Ascending aorta (tissue), 2 donors: ENCODE measurements at places on chromosomes 13 and 19.

- no peak for DNase-seq
These were observed 29.8 kb upstream of the ZNF675 start for GRCh38 chr19:23716792-23717191.

DNA sequence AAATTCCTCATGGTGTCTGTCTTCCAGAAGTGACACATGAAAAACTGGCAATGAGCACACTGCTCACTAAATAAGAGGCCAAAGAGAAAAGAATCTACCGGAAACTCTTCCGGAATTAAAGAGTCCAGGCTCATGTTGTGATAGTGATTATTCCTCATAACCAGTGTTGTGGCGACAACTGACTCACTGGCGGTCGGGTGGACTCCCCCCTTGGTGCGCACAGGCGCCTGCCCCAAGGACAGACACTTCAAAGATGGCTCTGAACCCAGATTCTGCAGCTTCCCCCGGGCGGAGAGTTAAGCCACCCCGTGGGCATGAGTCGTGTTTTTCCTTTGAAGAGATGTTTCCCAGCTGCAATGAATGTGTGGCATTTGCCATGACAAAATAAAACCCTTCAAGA is 10.3 kb downstream of the IL17D start:
- DNase-seq, result no peak

DNA sequence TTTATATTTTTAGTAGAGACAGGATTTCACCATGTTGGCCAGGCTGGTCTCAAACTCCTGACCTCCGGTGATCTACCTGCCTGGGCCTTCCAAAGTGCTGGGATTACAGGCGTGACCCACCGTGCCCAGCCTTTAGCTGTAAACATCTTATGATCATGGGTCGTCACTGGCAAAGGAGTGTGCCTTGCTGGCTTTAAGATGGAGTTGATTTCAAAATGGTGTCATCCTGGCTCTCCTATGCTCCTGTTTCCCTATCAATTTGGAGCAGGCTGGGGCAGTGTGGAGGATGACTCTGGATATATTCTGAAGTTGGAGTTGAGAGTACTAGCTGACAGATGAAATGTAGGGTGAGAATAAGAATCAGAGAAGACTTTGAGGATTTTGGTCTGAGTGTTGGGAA is 18.4 kb upstream of the ATP8A2 start:
- DNase-seq, result no peak

GRCh38 chr19:1715540-1715939 is 37.8 kb upstream of the ONECUT3 start:
- no peak for DNase-seq

- no peak for DNase-seq
These were observed 291.3 kb downstream of the MTUS2 start for GRCh38 chr13:29111446-29111845.

GRCh38 chr13:44971656-44972595 is 17.3 kb downstream of the NUFIP1 start:
- DNase-seq, result no peak

DNA sequence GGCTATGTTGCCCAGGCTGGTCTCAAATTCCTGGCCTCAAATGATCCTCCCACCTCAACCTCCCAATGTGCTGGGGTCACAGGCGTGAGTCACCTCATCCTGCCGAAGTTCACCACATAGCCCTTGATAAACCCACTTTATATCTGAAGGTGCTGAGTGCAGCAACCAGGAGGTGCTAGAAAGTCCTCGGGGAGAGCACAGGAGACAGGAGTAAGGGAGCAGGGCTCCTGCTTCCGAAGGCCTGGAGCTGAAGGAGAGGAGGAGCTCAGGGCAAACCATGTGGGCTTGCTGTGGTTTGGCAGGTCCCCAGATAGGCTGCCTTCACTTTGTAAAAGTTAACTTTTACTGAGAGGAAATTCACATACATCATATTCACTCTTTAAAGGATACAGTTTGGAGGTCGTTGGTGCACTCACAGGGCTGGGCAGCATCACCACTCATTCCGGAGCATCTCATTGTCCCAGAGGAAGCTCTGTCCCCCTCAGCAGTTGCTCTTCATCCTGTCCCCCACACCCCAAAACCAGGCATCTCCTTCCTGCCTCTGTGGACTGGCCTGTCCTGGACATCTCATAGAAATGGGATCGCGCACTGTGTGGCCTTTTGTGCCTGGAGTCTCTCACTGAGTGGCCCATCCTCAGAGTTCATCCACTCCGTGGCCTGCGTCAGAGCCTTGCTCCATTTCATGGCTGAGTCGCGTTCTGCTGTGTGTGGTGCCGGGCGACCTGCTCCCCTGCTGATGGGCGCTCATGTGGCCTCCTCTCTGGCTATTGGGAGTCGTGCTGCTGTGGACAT is 49.5 kb downstream of the KDM4B start:
- no peak for DNase-seq

- no peak for DNase-seq
These were observed 9.5 kb downstream of the SNRNP70 start for GRCh38 chr19:49094505-49095482.

DNA sequence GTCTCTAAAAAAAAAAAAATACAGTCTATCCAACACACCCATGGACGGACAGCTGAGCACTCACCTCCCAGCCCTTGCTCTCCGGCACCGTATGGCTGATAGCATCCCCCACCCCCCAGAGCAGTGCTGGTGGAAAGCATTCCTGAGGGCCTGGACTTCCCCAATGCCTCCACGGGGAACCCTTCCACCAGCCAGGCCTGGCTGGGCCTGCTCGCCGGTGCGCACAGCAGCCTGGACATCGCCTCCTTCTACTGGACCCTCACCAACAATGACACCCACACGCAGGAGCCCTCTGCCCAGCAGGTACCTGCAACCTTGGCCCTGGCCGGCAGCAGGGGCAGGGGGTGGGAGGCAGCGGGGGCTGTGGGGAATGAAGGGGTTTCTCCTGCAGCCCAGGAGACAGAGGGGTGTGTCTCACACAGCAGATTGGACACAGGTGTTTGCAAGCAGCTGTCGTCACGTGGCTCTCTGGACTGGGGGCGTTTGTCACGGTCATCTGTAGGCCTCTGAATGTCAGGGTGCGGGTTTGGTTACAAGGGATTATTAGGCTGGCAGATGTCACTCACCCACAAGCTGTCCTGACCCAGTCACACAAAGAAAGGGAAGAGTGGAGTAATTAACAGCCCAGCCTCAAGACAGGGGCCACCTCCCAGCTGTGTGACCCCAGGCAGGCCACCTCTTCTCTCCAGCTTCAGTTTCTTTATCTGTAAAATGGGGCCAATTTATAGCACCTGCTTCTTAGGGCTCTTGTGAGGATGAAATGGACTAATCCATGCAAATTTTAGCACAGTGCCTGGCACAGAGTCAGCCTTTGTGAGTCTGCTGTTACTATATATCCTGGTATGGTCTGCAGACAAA is 19.3 kb downstream of the PLD3 start:
- DNase-seq, result no peak

- no peak for DNase-seq
These were observed 25.2 kb upstream of the HIF3A start for GRCh38 chr19:46271481-46272197.

GRCh38 chr13:93562676-93563075 is 336.1 kb downstream of the GPC6 start:
- no peak for DNase-seq

GRCh38 chr13:64993514-64994164 is 2236.5 kb downstream of the PCDH9 start:
- no peak for DNase-seq

GRCh38 chr13:111337206-111337605 is 16.8 kb downstream of the TEX29 start:
- DNase-seq, result no peak

GRCh38 chr13:107716241-107716640 is 499.1 kb downstream of the LIG4 start:
- no peak for DNase-seq

DNA sequence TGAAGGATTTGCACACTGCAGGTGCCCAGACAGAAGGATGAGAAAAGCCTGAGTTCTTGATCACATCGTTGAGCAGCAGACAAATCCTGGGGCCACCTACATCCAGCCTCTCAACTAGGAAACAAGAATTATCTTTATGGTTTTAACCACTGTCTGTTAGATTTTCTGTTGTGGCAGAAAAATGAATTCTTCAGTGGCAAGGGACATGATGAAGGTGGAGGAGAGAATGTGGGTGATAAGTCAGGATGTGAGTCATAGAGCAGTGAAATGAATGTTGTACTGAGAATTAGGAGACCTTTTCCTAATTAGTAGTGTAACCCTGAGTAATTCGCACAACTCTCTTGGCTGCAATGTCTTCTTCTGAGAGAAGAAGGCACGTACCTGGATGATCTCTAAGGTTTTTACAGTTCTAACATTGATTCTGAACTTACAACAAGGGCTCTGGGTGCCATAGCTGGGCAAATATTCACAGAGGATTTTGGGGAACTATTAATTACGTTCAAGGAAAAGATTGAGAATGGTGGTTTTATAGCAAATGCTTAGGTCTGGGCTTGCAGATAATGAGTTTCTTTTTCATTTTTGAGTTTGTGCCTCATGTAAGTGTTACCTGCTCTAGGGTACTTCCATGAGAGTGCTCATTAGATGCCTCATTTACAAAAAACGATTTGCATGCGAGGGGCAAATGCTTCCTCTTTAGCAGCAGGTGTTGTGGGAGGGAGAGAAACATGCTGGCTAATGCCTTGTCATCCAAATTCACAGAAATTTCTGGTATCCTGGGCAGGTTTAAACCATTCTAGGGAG is 111.0 kb upstream of the KL start:
- DNase-seq, result no peak

GRCh38 chr19:55461974-55462626 is 658 bp upstream of the ISOC2 start:
- DNase-seq, result no peak

DNA sequence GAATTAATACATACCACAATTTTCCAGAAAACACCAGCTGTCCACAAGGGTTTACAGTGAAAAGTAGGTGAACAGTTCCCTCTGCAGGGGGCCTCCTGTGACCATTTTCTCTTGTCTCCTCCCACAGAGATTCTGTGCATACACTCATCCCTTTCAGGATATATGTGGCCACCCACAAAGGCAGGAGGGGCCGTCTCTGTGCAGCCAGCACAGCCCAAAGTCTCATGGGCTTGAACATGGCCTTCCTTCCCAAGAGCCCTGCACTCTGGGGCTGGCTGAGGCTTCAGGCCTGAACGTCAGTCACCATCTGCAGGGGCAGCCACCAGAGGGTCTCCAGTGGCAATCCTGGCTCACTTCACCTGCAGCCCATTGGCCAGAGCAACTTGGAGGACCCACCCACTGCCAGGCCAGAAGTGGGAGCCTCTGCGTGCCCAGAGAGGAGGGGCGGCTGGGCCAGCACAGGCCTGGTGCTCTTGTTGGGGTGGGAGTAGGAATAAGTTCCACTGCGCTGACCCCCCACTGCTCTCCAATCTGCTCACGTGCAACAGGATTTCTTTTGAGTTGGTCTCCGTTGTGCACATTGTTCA is 25.1 kb downstream of the TMEM161A start:
- DNase-seq, result no peak
